D341Med (cell line): ENCODE measurements at places on chromosomes 3 and 15.

GRCh38 chr15:63038926-63039673 lies 3.4 kb upstream of the TPM1 start:
- DNase-seq = no peak

DNA sequence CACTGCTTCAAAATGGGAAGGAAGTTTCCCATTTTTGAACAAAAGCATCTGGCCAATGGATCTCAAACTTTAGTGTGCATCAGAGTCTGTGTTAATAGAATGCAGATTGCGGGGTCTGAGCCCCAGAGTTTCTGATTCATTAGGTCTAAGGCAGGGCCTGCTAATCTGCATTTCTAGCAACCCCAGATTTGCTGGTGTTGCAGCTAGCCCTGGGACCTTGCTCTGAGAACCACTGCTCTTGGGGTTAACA lies 30.7 kb upstream of the USP3 start:
- DNase-seq = no peak

DNA sequence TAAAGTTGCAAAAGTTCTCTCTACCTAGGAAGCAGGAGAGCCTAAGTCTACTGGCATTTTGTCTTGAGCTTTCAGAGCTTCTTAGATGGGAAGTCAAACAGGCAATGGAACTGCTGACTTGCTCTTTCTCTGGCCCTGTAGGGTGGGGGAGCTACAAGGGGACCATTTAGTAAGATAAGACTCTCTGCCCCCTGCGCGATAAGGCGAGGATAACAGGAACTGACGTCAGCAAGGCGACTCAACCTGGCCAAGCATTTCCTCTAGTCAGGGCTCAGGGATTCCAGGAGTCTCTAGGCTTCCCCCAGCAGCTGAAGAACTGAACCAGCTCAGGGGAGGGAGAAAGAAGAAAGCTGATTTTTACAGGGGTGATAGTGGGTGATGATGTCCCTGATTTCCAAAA lies 5.8 kb downstream of the RARB start:
- no peak for DNase-seq

GRCh38 chr3:195815169-195815771 lies 3.5 kb upstream of the MUC4 start:
- peak; percentile 27 for DNase-seq

DNA sequence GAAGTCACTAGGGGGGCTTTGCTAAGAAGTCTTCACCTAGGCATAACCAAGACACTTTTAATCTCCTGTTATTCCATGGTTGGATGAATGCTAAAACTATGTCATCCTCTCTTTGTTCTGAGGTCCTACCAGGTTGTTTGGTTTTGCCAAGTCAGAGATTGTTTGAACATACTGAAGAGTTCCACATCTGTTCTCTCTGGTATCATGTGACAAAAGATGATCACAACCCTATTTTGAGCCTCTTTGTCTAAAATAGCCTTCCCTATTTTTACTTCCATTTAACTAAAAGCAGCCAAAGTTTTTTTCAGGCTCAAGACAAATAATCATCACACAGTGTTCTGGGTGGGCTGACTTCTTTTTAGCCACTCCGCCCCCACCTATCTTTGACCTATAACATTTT lies 218.4 kb upstream of the LMCD1 start:
- no peak for DNase-seq

- peak; percentile 67 for DNase-seq
Measured at GRCh38 chr15:65189102-65189740, 4.1 kb upstream of the CLPX start.

GRCh38 chr15:71444866-71445590 lies 329.8 kb downstream of the THSD4 start:
- no peak for DNase-seq

GRCh38 chr3:38005076-38006020 lies 14.8 kb downstream of the VILL start:
- no peak for DNase-seq

- DNase-seq = no peak
Measured at GRCh38 chr3:41848753-41849574, 112.9 kb downstream of the ULK4 start.

DNA sequence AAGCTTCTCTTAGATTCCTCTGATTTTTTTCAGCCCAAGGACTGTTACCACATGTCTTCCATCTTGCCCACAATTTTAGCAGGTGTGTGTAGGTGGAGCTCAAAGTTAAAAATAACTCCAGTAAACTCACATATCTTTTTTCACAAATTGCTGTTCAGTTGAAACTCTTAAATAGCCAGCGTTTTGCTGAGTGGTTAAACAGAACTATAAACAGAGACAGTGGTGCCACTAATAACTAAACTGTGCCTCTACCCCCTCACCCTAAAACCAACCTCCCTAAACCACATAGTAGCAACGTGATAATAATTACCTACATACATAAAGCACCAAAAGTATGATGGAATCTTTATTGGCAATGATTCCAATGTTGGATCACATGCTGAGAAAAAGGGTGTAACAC lies 525.1 kb downstream of the PDCD6IP start:
- DNase-seq = no peak
